ENCODE measurements at places on chromosomes 7 and 10.

- DNase-seq = no peak
Measured at GRCh38 chr7:106538638-106539037, 122.3 kb downstream of the CCDC71L start.

- DNase-seq = no peak
Measured at GRCh38 chr10:36489181-36489580, 636.2 kb upstream of the ANKRD30A start.

GRCh38 chr7:112010109-112010508 lies 196.1 kb downstream of the DOCK4 start:
- DNase-seq = no peak

GRCh38 chr10:19250546-19250945 lies 201.9 kb downstream of the MALRD1 start:
- no peak for DNase-seq

- DNase-seq = no peak
Measured at GRCh38 chr10:3225561-3225960, 53.0 kb upstream of the PITRM1 start.

GRCh38 chr7:112214883-112215282 lies 8.4 kb downstream of the ZNF277 start:
- no peak for DNase-seq

DNA sequence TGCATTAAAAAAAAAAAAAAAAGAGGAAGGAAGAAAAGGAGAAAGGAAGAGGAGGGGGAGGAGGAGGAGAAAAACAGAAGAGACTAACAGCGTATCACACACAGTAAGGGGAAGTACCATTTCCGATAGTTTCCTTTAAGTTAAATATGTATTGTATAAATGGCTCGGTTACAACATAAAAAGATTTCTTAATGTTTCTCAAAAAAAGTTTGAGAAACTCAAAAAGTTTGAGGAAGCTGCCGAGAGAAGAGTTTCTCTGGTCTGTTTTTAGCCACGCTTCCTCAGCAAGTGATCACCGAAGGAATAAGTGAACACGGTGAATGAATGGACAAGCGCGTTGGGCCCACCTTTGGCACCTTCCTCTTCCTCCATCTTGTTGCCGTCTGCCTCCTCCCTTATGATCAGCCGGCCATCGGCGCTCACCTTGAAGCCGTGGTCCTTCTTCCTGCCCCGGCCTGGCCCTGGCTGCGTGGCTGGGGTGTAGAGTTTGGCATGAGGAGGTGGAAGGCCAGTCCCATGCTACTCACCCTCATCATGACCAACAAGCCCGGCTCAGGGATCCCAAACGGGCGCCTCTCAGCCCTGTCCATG lies 31.3 kb upstream of the FRAT2 start:
- DNase-seq = no peak

DNA sequence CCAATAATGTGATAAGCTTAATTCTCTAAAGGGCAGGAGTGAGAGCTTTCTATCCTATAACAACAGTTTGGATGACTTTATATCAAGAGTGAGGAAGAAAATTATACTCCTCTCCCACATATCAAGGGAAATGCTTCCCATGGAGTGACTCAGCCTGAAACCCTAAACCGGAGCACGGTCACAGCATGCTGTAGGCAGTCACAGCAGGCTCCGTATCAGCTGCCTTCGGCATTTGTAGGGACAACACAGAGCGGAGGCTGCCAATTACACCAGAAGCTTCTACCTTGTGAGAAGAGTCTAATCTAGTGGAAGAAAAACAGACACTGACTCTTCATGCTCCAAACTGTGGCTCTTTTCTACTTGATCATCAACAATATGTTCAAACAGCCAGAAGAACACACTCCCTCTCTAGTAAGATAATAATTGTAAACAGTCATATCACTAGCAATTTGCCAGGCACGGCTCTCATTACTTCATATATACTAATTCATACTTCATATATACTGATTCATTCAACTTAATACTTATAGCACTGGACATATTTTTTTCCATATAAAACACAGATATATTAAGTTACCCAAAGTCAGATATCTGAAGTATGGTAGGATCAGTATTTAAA lies 65.9 kb downstream of the DGKB start:
- peak; percentile 60 for DNase-seq

DNA sequence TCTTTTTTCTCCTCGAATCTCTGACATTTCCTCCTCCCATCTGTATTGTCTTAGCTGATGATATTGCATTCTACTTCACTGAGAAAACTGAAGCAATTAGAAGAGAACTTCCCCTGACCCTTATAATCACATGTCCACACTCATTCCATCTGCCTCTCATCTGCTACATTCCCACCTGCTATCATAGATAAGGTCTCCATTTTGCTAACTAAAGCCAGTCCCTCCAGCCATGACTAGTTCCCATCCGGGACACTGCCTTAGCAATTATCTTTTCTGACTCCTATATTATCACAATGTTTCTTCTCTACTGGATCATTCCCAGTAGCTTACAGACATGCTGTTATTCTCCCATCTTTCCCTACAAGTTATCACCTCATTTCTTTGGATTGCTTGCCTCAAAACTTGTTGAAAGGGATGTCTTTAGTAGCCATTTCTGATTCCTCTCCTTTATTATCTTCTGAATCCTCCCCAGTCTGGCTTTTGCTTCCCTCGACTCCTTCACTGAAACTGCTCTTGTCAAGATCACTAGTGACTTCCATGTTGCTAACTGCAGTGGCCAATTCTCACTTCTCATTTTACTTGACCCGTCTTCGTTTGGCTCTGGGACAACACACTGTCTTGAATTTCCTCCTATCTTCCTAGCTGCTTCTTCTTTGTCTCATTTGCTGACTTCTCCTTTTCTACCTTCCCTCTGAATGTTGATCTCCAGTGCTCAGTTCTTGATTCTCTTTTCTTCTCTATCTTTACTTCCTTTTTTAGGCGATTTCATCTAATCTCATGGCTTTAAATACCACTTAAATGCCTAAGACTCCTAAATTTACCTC lies 35.9 kb downstream of the FZD1 start:
- DNase-seq = no peak

DNA sequence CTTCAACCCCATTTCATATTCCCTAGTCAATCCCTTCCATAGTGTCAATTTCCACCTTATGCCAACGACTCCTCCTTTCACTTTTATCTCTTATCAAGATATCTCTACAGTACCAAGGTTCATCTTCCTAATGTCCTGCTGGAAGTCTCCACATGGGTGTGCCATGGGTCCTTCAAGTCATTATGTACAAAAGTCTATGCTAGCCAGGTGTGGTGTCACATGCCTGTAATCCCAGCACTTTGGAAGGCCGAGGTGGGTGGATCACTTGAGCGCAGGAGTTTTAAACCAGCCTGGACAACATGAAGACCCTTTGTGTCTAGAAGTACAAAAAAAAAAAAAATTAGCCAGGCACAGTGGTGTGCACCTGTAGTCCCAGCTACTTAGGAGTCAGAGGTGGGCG lies 47.6 kb downstream of the PRTFDC1 start:
- DNase-seq = no peak

DNA sequence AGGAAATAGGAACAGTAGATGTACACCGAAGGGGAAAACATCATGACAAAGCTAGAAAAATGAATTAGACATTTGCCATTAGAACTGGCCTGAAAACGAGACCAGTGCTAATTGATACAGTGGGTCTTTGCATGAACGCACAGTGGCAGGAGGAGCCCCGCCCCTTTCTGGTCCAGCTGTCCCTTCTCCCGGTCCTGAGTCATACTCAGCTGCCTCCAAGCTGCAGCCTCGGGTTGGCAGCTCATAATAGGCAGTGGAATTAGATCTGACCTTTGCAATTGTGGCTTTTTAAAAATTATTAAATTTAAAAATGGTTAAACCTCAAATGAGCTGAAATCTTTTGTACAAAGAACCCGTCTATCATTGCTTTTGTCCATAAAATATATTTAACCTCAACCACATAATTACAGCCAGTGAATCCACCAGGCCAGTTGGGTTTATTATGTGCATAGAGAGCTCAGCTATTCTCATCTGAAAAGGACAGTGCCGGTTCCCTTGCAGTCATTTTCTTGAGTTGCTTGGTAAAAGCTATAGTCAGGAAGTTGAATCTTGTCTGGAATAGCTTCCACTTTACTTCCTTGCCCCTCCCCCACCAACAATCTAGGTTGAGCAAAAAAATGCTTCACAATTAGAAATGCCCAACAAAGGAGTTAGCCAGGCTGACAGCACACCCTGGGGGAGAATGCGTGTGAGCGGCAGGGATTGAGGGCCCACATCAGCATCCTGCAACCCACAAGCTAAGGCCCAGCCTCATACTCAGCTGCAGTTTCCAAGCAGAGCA lies 147.1 kb downstream of the BUB3 start:
- DNase-seq = no peak

- peak; percentile 72 for DNase-seq
Measured at GRCh38 chr7:7830122-7830878, 111.9 kb upstream of the RPA3 start.

DNA sequence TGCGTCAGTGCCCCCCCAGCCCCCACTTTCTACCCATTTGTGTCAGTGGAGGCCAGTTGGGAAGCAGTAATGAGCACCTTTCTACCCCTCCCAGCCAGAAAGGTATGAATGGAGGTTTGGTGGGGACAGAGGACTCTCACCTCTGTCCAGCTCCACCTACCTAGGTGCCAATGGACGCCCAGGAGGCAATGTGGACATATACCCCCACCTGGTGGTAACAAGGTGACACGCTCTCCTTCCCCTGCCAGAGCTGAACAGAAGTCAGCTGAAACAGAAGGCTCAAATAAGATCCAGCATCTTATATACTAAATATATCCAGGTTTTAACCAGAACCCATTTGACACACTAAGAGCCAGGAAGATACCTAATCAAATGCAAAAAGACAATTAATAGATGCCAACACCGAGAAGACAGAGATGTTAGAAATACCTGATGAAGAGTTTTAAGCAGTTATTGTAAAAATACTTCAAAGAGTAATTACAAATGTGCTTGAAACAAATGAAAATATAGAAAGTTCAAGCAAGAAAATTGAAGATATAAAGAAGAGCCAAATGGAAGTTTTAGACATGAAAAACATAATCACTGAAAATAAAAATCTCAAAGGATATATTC lies 18.4 kb upstream of the SORCS3 start:
- peak; percentile 7 for DNase-seq

DNA sequence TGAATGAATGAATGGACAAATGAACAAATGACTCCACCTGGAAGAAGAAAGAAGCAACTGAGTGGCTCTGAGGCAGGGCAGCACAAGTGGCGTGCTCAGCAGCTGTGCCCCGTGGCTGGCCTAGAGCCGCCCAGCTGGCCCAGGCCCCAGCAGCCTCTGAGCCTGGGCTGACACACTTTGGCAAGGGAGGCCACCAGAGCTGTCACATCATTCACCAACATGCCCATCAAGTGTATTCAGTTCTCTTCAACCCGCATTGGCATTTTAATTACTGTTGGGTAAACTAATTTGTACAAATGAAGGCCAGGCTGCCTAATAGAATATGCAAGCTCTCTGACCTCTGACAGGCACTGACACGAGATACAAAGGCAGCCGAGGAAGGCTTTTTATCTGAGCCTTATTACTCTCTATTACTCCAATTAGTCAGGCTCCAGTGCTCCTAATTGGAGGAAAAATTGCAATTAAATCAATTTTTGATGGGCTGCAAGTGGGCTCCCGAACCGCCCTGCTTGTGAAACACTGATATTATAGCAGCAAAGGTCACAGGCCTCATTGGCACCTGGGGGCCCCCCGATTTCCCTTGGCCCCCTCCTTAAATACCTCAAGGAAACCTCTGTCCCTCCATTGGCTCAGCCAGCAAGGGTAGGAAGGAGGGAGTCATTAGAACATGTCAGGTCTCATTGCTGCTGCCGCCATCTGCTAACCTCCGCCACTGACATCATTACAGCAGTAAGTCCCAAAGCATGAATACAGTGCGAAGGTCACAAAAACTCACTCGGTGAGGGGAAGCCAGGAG lies 41.9 kb downstream of the DPCD start:
- DNase-seq = no peak

- no peak for DNase-seq
Measured at GRCh38 chr7:97020601-97020995, 4.0 kb downstream of the DLX5 start.

DNA sequence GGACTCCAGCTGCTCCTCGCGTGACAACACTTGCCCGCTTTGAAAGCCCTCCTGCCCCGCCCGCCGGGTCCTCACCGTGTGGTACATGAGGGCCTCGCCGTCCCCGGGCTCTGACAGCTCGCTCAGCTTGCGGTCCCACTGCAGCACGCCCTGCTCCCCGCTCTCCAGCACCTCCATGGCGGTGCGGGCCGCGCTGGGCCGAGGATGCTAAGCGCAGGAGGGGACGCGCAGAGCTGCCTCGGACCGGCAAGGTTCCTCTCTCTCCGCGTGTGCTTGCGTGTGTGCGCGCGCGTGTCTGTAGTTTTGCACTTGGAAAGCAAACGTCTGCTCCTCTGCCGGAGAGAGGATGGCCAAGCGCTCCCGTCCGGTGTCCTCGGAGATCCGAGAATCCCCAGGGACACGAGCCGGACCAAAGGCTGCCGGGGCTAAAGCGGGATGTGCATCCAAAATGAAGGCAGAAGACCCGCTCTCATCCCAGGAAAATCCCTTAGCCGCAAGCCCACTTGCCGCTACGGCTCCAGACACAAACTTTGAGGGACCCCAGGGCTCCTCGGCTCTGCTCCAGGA lies at the start of gene CREB3L2:
CREB3L2 (minus strand) TSS at position 558 of the 567 bp plus-strand sequence; CDS start at position 177, 381 bp downstream.
- DNase-seq = peak; percentile 43

DNA sequence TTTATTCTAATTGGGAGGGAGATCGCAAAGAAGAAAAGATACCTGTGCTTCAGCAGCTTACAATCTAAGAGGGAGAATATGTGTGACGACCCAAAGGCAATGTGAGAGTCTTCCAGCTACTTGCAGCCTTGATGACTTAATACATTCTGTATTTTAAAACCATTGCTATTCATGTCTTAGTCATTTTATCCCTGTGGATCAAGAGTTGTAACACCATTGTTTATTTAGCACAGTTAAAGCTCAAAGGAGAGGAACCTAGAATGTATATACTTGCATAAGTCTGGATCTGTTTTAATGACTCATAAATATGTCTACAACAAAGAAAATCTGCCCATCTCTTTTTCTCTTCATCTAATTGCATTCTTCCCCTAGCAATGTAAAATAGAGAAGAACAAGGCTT lies 117.9 kb upstream of the DLX6 start:
- no peak for DNase-seq

- DNase-seq = no peak
Measured at GRCh38 chr10:122050811-122051210, 61.8 kb downstream of the TACC2 start.

GRCh38 chr10:67612577-67613537 lies 83.1 kb downstream of the CTNNA3 start:
- DNase-seq = no peak

All from NCI-H774 (cell line).